Astrocyte of the spinal cord (primary cell): ENCODE measurements at places on chromosomes 13 and 19.

GRCh38 chr19:907183-907853 lies 5.7 kb downstream of the R3HDM4 start:
- DNase-seq: no peak

- no peak for DNase-seq
Observed at GRCh38 chr19:7528522-7529245, 6.3 kb downstream of the MCOLN1 start.

GRCh38 chr13:105338006-105338405 lies 1197.5 kb downstream of the EFNB2 start:
- DNase-seq: no peak

DNA sequence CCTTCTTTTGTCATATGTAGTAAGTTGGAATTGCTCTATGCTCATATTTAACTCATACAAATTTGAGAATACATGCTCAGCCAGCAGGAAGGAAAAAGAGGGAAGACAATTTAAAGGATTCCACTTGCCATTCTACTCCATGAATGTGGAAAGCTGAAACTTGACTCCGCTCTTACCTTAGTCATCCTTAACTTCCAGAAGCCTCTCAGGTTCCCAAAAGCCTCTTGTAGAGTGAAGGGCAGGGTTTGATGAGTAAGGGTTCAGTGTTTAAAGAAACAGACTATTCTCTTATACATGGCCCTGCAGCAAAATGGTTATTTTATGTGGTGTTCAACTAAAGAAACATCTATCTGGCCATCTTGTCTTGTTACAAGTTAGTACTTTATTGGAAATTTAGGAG lies 27.1 kb downstream of the FAM124A start:
- no peak for DNase-seq

DNA sequence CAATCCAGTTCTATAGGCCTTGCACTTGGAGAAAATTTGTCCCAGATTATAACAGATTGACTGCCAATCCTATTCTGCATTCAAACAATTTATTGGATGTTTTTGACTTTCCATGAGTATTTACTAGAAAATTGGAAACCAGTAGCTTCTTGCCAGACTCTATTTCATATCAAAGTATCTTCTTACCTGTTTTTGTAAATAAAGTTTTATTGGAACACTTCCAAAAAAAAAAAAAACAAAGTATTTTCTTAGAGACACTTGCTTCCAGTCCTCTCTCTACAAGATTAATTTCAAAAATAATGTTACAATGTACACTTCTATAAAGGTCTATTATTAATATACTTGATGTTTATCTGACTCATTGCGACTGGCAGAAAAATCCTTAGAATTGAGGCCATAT lies 209.2 kb upstream of the PCDH9 start:
- no peak for DNase-seq

DNA sequence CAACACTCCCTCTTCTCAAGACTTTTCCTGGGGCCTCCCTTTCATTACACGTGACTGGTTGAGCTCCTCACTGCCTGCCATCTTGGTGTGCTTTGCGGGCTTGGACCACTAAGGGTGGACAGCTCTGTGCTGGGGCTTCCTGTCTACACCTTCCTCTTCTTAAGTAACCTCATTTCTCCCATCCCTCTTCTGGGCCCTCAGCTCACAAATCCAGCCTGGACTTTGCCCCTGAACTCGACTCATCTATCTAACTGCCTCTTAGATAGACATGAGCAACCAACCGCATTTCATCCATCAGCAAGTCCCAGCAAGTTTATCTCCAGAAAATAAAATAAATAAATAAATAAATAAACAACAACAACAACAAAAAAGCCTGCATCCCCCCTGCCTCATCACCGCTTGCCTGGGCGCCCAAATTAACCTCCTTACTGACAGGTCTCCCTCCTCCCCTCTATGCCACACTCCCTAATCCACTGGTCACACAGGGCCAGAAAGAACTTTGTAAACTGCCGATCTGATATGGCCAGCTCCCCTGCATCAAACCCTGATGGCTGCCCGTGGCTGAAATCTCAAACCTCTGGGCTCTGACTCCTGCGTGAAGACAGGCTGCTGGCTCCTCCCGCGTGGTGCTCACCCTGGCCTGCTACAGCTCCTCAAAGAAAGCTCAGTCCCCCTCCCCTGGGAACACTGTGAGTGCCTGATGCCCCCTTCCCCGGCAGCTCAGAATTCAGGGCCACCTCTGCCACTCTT lies 7.8 kb downstream of the ISOC2 start:
- no peak for DNase-seq

- no peak for DNase-seq
Observed at GRCh38 chr19:49428547-49429451, 3.6 kb downstream of the GFY start.

DNA sequence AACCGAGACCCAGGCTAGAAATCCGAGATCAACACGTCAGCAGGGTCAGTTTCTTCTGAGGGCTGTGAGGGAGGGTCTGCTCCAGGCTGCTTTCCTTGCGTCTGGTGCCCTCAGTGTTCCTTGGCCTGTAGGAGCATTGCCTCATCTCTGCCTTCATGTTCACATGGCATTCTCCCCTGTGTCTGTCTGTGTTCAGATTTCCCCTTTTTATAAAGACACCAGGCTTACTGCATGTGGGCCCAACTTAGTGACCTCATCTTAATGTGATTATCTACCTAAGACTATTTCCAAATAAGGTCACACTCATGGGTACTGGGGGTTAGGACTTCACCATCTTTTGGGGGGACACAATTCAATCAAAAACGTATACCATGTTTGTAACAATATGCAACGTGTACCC lies 57.2 kb upstream of the C1QTNF9 start:
- DNase-seq: no peak

- no peak for DNase-seq
Observed at GRCh38 chr13:21202767-21203531, 26.5 kb downstream of the MRPL57 start.

GRCh38 chr13:41178040-41178439 lies 16.3 kb downstream of the KBTBD7 start:
- DNase-seq: peak; percentile 21

GRCh38 chr19:46420056-46420455 lies 6.7 kb upstream of the CCDC8 start:
- no peak for DNase-seq

DNA sequence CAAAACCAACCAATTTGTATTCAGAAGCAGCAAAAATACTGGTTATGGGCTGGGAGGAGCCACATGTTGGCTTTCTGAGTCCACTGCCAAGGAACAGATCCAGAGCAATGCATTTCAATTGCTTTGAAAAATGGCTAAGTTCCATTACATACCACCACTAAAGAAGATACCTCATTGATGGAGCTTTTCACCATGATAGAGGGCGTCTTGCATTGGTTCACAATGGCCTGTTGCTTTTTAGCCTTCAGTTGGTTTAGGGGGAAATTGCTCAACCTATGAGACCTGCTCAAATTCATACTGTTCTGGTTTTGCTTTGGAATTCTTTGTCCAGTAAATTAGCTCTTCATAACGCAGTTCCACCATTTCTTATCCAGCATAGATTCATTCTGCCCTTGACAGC lies 21.2 kb upstream of the CPB2 start:
- no peak for DNase-seq

GRCh38 chr19:4556597-4557127 lies 2.8 kb downstream of the SEMA6B start:
- DNase-seq: no peak

- peak; percentile 34 for DNase-seq
Observed at GRCh38 chr13:113186061-113186900, 22.2 kb downstream of the PCID2 start.

DNA sequence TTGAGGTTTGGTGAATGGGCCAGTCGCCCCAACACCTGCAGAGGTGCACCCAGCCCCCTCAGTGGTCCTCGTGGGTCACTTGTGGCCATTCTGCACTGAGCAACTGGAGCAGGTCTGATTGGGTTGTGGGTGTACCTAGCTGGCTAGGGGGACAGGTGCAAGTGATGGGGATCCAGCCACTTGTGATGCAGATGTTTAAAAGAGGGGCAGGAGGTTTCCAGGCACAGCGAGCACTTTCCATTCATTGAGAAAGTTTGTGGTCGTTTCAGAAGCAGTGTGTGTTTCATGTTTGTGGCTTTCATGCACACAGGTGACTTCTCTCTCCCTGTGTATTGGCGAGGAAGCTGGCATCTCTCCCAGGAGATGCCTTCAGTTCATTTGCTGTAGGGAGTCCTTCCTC lies 34.7 kb downstream of the TSSK6 start:
- peak; percentile 32 for DNase-seq
